NCI-H1105 (cell line): ENCODE measurements at places on chromosomes 11 and 22.

GRCh38 chr22:11629661-11630385 lies 3898.2 kb upstream of the OR11H1 start:
- no peak for DNase-seq

DNA sequence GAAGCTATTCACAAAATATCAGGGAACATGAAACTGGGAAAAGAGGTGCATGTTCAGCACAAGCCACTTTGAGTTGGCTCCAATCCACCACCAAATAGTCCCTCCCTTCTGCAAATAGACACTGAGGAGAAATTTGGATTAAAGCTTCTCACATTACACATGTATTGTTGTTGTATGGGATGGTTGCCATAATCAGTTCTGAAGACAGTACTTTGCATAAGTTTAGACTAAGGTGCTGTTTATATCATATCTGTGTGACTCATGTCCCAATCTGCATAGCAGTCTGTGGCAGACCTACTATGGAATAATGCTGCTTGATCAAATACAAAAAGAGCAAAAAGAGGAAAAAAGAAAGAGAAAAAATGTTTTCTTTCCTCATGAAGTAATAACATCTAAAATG lies 376.7 kb upstream of the DDI1 start:
- no peak for DNase-seq

GRCh38 chr22:20290578-20291248 lies 22.6 kb upstream of the RTN4R start:
- DNase-seq: no peak

GRCh38 chr22:39240831-39241793 lies 3.7 kb downstream of the PDGFB start:
- no peak for DNase-seq

DNA sequence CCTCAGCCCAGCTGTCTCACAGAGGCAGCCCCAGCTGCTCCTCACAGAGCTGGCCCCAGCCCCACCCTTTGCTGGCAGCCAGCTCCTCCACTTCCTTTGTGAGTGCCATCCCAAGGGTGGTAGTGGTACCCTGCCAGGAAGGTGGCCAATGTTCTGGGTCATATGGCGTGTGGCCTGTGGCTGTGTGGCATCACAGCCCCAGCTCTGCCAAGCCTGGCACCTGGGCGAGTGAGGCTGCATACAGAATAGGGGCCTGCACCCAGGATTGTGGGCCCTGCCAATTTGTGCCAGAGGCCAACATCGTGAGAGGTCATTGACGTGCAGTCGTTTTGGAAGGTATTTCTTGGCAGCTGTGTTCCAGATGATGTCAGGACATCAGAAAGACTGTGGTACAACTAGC lies 10.7 kb downstream of the TUB start:
- no peak for DNase-seq

DNA sequence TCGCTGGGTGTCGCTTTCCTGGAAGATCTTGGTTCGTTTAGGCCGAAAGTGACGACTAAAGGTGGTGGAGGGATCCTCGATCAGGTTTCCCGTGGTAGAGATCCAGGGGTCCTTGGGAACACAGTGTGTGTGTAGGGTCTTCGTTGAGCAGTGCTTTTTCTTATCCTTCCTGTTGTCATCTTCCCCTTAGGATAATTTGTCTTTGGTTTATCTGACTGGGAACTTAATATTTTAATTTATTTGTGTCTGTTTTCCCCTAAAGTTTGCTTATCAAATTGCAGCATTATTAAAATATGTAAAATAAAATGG lies 403 bp downstream of the RBM7 start:
- DNase-seq: no peak

DNA sequence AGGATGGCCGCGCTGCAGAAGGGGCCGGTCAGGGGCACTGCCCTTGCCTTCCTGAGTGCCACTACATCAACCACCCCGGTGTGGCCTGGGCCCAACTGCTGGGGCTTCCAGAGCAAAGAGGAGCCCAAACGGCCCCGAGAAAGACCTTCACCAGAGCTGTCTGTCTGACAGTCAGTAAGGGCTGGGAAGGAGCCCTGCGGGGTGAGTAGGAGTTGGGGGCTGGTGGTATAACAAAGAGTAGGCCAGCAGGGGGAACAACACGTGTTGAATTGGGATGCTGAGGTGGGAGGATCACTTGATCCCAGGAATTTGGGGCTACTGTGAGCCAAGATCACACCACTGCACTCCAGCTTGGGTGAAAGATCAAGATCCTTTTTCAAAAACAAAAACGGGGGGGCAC lies 3.9 kb downstream of the GSTT4 start:
- DNase-seq: no peak

DNA sequence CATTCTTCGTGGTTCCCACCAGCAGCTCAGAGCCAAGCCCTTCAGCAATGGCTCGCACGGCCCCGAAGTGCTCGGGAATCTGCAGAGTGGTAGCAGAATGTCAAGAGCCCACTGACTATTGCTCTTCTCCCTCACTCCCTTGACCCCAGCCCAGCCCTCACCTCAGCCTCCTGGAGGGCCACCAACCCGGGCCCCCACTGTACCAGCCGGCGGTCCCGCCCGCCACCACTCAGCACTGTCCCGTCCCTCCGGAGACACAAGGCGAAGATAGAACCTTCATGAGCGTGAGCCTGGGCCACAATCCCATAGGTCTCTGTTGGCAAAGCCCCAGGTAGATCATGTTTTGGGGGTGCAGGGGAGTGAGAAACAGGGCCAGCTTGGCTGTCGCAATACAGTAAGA lies 4.2 kb upstream of the MTA2 start:
- DNase-seq: no peak

- DNase-seq: no peak
Observed at GRCh38 chr22:26450453-26451185, 21.6 kb downstream of the ASPHD2 start.

GRCh38 chr11:8794126-8794525 lies 111.5 kb downstream of the RPL27A start:
- no peak for DNase-seq

DNA sequence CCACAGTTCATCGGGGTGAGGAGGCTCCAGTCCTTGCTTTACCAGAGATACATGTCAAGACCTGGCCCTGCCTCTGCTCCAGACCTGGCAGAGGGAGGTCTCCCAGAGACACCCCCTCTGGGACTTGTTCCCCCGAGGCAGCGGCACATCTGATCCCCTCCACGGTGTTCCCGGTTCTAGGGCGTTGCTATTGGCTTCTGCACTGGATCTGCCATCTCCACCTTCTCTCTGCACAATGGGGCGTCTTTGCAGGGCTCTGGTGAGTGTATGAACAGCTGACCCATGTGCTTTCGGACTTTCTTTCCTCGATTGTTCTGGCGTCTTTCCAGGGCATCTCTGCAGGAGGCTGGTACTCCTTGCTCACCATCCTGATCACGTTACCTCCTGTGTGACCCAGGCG lies 930.4 kb downstream of the TBC1D22A start:
- no peak for DNase-seq

GRCh38 chr11:134126217-134126822 lies 57.4 kb downstream of the JAM3 start:
- DNase-seq: no peak

- DNase-seq: no peak
Observed at GRCh38 chr22:21975854-21976345, 6.7 kb downstream of the TOP3B start.

DNA sequence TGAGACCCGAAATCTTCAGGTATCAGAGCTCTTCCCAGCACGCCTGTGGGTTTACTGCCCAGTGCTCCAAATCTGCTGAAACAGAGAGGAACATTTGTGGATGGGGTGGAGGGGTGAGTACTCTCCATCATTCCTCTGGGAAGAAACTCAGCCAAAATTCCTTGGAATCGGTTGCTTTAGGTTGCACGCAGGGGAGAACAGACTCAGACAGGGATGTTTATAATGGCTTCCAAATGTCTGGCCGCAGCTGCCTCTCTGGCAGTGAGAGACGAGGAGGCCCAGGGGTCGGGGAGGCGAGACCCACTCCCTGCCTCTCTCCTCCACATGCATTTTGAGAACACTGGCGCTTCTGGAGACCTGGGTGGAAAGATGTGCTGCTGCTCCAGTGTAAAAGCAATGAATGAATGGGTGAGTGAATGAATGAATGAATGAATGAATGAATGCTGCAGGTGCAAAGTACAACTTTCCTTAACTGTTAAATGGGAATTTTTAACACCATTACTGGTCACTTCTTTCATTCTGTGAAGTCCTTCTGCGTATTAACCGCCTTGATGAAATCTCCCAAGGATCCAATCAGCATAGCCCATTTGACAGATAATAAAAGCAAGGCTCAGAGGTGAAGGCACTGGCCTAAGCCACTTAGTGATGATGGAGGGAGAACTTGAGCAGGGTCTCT lies 437.4 kb downstream of the MIAT start:
- DNase-seq: no peak

- no peak for DNase-seq
Observed at GRCh38 chr11:86735451-86736290, 63.3 kb upstream of the ME3 start.

DNA sequence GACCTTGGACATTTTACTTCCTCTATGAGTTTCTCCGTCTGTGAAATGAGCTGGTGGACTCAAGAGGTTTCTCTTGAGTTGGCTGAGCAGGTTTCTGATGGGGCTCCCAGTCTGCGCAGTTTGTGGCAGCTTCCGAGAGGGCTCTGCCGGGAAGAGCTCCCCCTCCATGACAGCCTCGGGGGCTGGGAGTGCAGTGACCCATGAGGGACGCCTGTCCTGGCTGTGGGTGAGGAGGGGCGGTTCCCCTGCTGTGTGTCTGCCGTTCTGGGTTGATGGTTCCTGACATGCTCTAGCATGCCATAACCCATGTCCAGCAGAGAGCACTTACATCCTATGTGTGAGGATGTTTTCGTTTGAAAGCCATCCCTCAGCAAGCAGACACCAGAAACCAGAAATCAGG lies 14.8 kb downstream of the CSF2RB start:
- DNase-seq: no peak

DNA sequence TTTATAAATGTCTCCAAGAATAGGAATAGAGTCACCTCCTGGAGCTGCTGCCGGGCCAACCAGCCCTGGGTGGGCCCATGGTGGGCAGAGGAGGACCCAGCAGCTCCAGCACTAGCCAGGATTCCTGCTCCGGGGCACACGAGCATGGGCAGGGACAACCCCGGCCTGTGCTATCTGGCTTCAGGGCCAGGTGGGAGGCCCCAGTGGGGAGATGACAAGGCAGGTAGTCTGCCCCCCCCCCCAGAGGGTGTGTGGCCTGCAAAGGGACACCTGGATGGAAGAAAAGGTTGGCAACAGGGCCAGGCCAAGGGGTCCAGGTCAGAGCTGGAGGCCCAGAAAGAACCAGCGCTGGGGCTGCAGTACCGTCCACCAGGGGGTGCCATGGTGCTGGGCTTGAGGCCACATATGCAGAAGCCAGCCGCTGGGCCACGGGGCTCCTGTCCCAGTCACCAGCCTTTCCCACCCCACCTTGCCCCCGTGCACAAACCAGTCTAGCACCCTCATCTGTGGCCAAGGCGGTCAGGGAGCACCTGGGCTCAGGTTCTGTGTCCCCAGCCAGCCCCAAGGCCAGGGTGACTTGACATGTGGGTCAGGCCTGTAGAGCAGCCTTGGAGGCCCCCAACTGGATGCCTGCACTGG lies 3.4 kb downstream of the TSPAN32 start:
- peak; percentile 71 for DNase-seq

DNA sequence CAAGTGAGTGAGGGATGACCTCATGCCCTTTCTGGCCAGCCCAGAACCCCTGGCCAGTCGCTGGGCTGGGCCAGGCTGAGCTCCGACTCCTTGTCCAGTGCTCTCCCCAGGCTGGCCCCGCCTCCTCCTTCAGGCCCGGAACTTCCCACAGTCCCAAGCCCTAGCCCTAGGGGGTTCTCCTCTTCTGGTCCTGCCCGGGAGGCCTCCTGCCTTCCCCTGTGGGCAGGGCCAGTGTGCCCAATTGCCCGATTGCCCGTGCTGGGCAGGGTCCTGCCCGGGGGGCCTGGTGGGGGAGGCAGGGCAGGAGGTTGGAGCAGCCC lies 4.2 kb downstream of the TCIRG1 start:
- no peak for DNase-seq

- DNase-seq: no peak
Observed at GRCh38 chr11:70423523-70424505, 25.5 kb downstream of the CTTN start.

DNA sequence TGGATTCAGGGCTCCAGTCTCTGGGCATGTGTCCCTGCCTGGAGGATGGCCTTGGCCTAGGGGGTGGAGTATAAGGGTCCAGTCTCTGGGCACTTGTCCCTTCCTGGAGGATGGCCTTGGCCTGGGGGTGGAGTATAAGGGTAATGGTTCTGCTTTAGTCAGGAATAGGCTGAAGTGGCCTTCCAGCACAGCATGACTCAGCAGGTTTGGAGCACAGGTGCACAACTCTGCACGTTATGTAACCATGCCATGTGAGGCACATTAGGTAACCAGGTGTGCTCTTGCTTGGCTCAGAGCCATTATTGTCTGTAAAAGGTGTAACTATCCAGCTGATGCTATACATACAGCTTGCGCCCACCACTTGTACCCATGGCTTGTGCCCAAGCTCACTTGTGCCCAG lies 48.4 kb upstream of the POLD3 start:
- no peak for DNase-seq

DNA sequence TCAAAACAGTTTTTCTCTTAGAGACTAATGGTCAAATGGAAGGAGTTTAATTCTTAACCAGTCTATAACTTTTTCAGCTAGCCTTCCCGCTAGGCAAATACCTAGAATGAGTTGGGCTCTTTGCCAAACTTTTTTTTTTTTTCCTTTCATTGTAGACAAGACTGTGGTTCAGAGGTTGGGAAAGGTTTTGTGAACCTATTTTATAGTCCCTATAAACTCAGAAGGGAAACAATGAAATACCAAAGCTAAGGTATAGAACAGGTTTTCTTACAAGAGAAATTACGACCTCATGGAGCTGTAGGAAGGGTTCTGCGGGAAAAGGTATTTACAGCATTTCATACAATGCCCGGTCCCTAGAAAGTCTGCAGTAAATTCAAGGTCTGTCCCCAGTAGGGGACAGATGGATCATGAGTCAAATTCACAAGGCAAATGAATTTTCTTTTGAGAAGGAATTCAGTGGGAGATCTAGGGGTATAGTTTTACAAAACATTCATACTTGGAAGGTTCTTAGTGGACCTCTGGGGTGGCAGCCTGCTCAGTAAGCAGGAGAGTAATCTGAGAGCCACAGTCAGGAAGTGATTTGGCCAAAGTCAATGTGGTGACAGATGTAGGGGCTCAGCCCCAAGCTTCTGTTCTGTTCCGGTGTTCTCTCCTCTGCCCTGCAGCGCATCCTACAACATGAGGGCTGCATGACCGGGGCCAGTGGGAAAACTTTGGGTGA lies 146.8 kb downstream of the DBX1 start:
- DNase-seq: peak; percentile 33

GRCh38 chr11:11391169-11391568 lies 38.1 kb upstream of the CSNK2A3 start:
- DNase-seq: no peak
